Stimulated activated CD8-positive, alpha-beta memory T cell treated with anti-CD3 and anti-CD28 coated beads, Interleukin-7, amount 100 ng/mL, for 4 hours (primary cell): ENCODE measurements at places on chromosomes 3 and 15.

DNA sequence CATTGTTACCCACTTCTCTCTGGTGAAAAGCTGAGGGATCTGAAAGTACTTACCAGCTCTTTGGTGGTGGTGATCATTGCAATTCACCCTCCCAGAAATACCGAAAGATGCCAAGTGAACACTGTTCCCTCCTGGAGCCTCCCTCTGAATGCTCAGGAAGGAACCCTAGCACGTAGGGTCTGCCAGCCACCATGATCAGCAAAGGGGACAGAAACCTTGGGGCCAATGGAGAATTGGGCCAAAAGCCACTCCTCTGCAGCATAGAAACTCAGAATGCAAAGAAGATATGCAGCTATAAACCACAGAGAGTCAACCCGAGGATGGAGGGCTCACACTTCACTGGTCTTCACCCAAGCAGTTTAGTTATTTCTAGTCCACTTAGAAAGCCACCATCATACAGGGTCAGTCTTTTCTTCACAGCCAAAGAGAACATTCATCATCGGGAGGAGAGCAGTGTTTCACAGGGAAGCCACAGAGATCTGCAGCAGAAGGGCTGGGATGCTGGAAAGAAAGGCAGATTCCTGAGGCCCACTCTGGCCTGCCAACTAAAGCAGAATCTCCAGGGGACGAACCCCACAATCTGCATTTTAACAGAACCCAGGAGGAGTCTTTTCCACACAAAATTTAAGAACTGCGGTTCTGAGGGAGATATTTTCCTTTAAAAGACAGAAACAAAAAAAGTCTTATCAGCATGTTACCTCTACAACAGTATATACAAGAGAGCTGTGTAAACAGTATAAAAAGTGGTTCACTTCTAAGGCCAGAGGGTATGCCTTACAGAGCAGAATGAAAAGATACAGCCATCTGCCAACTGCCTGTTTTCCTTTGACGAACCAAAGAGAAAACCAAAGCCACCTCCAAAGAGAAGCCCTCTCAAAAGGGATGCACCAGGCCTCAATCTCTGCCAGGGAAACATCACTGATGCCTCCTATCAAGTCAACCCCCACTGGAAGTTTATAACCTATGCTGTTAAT lies 11.3 kb downstream of the TBC1D2B start:
- no peak for DNase-seq

GRCh38 chr15:40420071-40420713 lies 14.6 kb downstream of the IVD start:
- no peak for DNase-seq

- DNase-seq: no peak
Observed at GRCh38 chr3:163490119-163490518, 1588.2 kb downstream of the SI start.

GRCh38 chr15:63476229-63476632 lies 28.2 kb upstream of the USP3 start:
- no peak for DNase-seq

- DNase-seq: no peak
Observed at GRCh38 chr3:25665315-25666280, 891 bp upstream of the TOP2B start.

DNA sequence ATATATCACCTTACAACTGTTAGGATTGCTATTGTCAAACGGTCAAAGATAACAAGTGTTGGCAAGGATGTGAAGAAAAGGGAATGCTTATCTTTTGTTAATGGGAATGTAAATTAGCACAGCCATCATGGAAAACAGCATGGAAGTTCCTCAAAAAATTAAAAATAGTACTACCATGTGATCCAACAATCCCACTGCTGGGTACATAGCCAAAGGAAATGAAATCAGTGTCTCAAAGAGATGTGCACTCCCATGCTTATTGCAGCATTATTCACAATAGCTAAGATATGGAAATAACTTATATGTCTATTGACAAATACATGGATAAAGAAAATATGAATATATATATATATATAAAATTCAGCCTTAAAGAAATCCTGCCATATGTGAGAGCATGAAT lies 274.6 kb downstream of the EDEM1 start:
- DNase-seq: no peak

GRCh38 chr15:41437448-41437847 lies 20.6 kb downstream of the RTF1 start:
- no peak for DNase-seq

GRCh38 chr15:69034352-69034751 lies 19.9 kb downstream of the NOX5 start:
- no peak for DNase-seq

- no peak for DNase-seq
Observed at GRCh38 chr3:134839422-134839821, 44.4 kb downstream of the EPHB1 start.

DNA sequence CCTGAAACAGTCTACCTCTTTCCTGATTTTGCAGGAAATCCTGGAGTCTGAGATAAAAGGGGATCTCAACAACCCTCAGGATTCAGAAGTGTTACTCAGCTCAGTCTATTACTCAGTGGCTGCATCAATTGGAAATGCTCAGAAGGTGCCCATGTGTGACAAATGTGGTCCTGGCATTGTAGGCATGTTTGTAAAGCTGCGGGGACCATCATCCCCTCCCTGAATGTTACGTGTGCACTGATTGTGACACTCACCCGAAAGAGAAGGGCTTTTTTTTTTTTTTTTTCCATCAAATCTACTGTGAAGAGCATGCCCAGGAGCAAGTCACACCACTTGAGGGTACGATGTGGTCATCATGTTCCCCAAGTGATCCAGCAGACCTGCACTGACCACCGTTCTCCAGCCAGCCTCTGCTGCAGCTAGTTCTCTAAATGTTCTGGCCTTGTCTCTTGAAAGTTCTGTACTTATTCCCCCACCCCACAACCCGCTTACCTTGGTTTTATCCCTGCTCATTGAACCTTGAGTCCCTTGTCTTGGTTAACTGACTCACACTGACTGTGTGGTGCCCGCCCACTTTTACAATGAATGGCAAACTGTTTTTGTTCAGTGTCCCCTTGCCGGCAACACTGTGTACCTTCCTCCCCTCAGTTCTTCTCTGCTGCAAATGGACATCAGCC lies 19.8 kb downstream of the ST3GAL6 start:
- DNase-seq: no peak

- DNase-seq: no peak
Observed at GRCh38 chr3:197746801-197747237, 2.9 kb upstream of the FYTTD1 start.

- DNase-seq: no peak
Observed at GRCh38 chr15:74227968-74228722, 8.0 kb upstream of the CCDC33 start.

- no peak for DNase-seq
Observed at GRCh38 chr15:74497584-74497983, 36.6 kb upstream of the UBL7 start.

- no peak for DNase-seq
Observed at GRCh38 chr15:32837935-32838334, 120.1 kb downstream of the GREM1 start.

GRCh38 chr3:110995461-110996231 lies 76.0 kb upstream of the NECTIN3 start:
- no peak for DNase-seq

- no peak for DNase-seq
Observed at GRCh38 chr3:125479091-125479490, 40.9 kb downstream of the SNX4 start.
